ENCODE measurements at places on chromosomes 4 and X.

GRCh38 chr4:86033171-86033570 is 326.7 kb downstream of the MAPK10 start:
- peak; percentile 85 for DNase-seq

- DNase-seq, result no peak
Observed at GRCh38 chr4:55096619-55097018, 28.8 kb downstream of the KDR start.

GRCh38 chr4:7876201-7876875 is 63.3 kb downstream of the AFAP1 start:
- DNase-seq, result peak; percentile 74

GRCh38 chr4:119526786-119527550 is 101.6 kb downstream of the PDE5A start:
- DNase-seq, result peak; percentile 46

- peak; percentile 96 for DNase-seq
Observed at GRCh38 chr4:168509786-168510185, 12.9 kb downstream of the PALLD start.

- no peak for DNase-seq
Observed at GRCh38 chrX:129769467-129770154, 10.1 kb upstream of the SASH3 start.

DNA sequence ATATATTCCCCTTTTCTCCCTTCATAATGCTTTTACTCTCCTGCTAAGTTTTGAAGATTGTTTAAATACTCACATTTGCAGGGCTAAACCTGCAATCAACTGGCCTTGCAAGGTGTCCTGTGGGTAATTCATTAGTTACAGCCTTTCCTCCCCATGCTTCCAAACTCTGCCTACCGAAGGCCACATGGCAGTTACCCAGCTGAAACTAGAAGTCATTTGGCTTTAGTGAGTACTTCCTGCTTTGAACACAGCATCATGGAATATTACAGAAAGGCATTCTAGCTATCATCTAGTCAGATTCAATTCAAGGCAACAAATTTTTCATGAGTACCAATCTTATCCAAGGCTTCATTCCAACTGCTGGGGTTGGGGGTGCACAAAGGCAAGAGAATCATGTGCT is 55.6 kb downstream of the SRPX start:
- DNase-seq, result no peak

GRCh38 chr4:177131736-177132135 is 177.9 kb upstream of the NEIL3 start:
- no peak for DNase-seq

- peak; percentile 64 for DNase-seq
Observed at GRCh38 chrX:154779261-154779660, 16.6 kb downstream of the DKC1 start.

GRCh38 chrX:50971395-50971794 is 60.9 kb downstream of the BMP15 start:
- DNase-seq, result peak; percentile 14

Measured in iris pigment epithelial cell (primary cell).